DND-41 (cell line): ENCODE measurements at places on chromosomes 12 and 14.

- H3K27ac ChIP-seq: no peak overlapping the region
- no peaks in the 10 kb centered on the region for H3K36me3 ChIP-seq
- no peak for DNase-seq
- no peak overlapping the region for H3K4me3 ChIP-seq
- no peaks in the 10 kb centered on the region for H3K27me3 ChIP-seq
- H3K4me1 ChIP-seq: no peaks in the 10 kb centered on the region
These were observed 437.0 kb downstream of the FSCB start for GRCh38 chr14:44070046-44070445.

DNA sequence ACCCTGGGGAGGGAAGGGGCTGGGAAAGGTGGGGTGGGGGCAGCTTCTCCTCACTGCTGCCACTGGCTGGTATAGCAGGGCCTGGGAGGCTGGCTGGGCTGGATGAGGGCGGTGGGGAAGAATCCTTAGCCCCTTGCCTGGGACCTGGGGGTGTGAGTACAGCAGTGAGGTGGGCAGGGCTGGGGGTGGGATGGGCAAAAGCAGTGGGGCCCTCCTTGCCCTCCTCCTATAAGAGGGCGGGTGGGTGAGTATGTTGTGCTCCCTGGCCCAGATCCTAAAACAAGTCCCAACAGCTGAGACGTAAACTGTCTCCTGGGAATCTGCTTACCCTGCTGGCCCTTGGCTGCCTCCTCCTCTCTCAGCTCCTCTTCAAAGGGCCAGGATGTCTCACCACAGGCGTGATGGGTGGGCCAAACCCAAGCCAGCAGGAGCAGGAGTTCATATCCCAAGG lies 2.2 kb downstream of the NCKAP5L start:
- no peaks in the 10 kb centered on the region for H3K27me3 ChIP-seq
- no peak for DNase-seq
- H3K36me3 ChIP-seq: peaks cover 9% of the 10 kb centered on the region; the same call in 1 of the 2 replicates
- H3K4me1 ChIP-seq: peaks cover 48% of the 10 kb centered on the region
- no peak overlapping the region for H3K27ac ChIP-seq
- H3K4me3 ChIP-seq: no peak overlapping the region

GRCh38 chr12:27588776-27589175 lies 64.8 kb downstream of the PPFIBP1 start:
- H3K27me3 ChIP-seq: no peaks in the 10 kb centered on the region
- no peak overlapping the region for H3K27ac ChIP-seq
- no peaks in the 10 kb centered on the region for H3K36me3 ChIP-seq
- DNase-seq: no peak

DNA sequence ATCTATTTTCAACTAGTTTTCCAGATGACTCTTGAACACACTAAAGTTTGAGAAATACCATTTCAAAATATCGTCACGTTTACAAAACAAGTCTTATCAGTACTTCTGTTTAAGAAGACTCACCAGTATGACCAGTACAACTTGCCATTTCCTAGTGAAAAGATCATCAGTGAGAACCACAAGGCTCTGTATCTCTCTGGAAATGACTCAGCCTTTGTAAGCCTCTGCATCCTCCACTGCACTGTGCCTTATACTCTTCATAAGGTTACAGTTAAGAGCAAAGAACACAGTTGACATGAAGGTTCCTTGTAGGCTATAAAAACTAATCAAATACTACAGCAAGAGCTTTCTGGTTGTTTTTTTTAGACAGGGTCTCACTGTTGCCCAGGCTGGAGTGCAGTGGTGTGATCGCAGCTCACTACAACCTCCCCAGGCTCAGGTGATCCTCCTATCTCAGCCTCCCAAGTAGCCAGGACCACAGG lies 5.7 kb upstream of the VTI1B start:
- no peak overlapping the region for H3K27ac ChIP-seq
- H3K4me1 ChIP-seq: peaks cover 7% of the 10 kb centered on the region
- no peak for DNase-seq
- H3K4me3 ChIP-seq: no peak overlapping the region
- H3K36me3 ChIP-seq: peaks cover 76% of the 10 kb centered on the region
- H3K27me3 ChIP-seq: no peaks in the 10 kb centered on the region

GRCh38 chr12:19517583-19517982 lies 78.3 kb downstream of the AEBP2 start:
- H3K27me3 ChIP-seq: no peaks in the 10 kb centered on the region
- no peak overlapping the region for H3K27ac ChIP-seq
- H3K4me3 ChIP-seq: no peak overlapping the region
- H3K36me3 ChIP-seq: peaks cover 77% of the 10 kb centered on the region
- no peak for DNase-seq

- no peak overlapping the region for H3K4me3 ChIP-seq
- no peak for DNase-seq
- H3K27me3 ChIP-seq: no peaks in the 10 kb centered on the region
- no peaks in the 10 kb centered on the region for H3K36me3 ChIP-seq
- no peak overlapping the region for H3K27ac ChIP-seq
These were observed 364.2 kb downstream of the GALC start for GRCh38 chr14:87628780-87629179.

DNA sequence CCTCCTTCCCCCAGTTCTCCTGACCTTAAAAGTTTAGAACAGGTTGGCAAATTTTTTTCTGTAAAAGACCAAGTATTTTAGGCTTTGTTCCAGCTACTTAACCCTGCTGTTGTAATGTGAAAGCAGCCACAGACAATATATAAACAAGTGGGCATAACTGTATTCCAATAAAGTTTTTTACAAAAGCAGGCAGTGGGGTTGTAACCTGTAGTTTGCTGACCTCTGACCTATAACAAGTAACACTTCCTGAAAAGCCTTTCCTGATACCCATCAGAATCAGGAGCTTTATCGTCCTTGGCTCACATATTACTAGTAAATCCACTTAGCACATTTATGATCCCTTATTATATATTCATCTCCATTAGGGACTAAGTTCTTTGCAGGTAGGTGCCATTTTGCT lies 13.1 kb upstream of the SMARCC2 start:
- H3K27me3 ChIP-seq: no peaks in the 10 kb centered on the region
- DNase-seq: no peak
- H3K4me3 ChIP-seq: no peak overlapping the region

DNA sequence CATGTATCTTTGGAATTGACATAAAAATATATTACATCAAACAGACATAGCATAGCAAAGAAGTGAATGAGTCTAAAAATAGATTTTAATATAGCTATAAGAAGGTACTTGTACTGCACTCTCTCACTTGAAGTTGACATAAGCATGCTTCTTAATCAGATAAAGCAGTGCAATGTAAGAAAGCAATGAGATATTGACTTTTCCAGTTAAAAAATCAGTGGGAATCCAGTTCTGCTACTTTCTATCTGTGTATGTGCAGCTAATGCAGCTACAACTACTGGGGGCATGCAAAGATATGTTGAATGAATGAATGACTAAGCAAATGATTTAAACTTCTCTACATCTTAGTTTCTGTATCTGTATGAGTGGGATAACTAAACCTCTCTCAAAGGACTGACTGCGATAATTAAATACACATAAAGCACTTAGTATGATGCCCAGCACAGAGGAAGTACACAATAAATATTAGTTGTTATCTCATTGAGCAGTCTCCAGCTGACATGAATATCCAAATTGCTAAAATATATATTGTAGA lies 10.3 kb downstream of the WASHC3 start:
- H3K4me3 ChIP-seq: no peak overlapping the region
- H3K4me1 ChIP-seq: no peaks in the 10 kb centered on the region
- H3K36me3 ChIP-seq: peaks cover 32% of the 10 kb centered on the region
- DNase-seq: no peak
- no peaks in the 10 kb centered on the region for H3K27me3 ChIP-seq
- H3K27ac ChIP-seq: no peak overlapping the region

DNA sequence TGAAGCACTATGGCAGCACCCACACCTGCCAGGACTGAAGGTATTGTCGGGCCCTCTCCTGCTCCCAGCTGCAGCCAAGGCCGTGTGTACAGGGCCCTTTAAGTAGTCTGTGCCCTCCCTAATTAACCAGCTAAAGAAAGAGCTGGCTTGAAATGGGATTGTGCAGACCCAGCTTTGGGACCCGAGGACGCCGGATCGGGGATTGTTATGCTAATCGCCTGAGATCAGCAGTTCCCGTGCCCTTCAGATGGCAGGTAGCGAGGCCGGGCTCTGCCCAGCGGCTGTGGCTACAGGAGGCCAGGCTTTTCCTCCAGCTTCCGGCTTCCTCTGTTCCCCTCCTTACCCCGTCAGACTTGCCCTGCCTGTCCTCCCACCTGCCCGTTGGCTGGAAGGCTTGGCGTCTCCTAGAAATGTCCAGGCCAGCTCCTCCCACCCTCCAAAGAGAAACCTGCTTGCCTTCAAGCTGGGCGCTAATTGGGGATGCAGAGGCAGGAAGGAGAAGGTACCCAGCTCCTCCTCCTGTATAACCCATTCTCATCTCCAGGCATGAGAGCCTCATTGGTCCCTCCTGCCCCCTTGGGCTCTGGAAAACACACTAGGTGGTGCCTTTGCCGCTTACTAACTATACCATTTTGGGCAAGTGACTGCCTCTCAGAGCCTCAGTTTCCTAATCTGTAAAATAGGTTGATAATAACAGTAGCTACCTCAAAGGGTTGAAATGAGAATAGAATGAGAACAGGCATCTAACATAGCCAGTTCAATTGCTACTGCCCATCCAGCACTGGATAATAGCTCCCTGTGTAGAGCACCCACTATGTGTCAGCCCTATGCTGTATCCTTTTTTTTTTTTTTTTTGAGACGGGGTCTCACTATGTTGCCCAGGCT lies 25.8 kb upstream of the MSI1 start:
- DNase-seq: no peak
- H3K27me3 ChIP-seq: no peaks in the 10 kb centered on the region
- no peaks in the 10 kb centered on the region for H3K36me3 ChIP-seq
- H3K4me1 ChIP-seq: no peaks in the 10 kb centered on the region
- no peak overlapping the region for H3K27ac ChIP-seq

DNA sequence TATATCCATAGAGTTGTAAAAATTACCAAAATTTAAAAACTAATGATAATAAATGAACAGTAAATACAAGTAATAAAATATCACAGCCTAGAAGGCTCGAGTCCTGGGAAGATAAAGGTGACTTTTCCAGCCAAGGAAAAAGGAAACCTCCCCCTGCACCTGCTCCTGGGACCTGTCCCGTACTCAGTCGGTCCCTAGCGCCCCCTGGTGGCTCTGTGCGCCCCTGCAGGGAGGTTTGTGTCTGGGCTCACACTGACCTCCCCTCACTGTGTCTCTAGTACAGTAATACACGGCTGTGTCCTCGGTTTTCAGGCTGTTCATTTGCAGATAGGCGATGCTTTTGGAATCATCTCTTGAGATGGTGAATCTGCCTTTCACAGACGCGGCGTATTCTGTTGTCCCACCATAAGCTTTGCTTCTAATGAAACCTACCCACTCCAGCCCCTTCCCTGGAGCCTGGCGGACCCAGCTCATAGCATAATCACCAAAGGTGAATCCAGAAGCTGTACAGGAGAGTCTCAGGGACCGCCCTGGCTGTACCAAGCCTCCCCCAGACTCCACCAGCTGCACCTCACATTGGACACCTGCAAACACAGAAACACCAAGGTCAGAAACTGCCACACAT lies 1030.4 kb downstream of the TMEM121 start:
- peak; percentile 89 for DNase-seq
- H3K4me3 ChIP-seq: no peak overlapping the region
- H3K27me3 ChIP-seq: no peaks in the 10 kb centered on the region

DNA sequence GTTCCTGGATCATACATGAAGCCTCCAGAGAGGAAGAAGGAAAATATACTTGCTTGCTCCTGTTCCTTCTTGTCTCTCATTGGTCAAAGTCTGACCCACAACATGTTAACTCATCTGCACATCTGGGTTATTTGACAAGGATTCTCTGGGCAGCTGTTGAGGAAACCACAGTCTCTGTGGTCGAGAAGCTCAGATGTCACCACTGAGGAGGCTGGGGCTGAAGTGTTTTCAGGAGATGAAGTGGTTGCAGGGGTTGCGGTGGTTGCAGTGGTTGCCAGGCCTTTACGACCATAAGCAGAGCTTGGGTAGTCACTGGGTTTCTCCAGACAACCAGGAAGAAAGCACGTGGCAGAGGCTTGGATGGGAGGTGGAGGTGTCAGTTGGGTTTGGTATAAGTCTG lies 265.0 kb upstream of the LRIG3 start:
- DNase-seq: no peak
- H3K27me3 ChIP-seq: no peaks in the 10 kb centered on the region
- H3K27ac ChIP-seq: no peak overlapping the region
- H3K4me3 ChIP-seq: no peak overlapping the region
- H3K4me1 ChIP-seq: no peaks in the 10 kb centered on the region

- H3K27me3 ChIP-seq: no peaks in the 10 kb centered on the region
- H3K36me3 ChIP-seq: no peaks in the 10 kb centered on the region
- H3K4me1 ChIP-seq: no peaks in the 10 kb centered on the region
- H3K27ac ChIP-seq: no peak overlapping the region
These were observed 69.4 kb upstream of the NUDT4 start for GRCh38 chr12:93308281-93308680.

DNA sequence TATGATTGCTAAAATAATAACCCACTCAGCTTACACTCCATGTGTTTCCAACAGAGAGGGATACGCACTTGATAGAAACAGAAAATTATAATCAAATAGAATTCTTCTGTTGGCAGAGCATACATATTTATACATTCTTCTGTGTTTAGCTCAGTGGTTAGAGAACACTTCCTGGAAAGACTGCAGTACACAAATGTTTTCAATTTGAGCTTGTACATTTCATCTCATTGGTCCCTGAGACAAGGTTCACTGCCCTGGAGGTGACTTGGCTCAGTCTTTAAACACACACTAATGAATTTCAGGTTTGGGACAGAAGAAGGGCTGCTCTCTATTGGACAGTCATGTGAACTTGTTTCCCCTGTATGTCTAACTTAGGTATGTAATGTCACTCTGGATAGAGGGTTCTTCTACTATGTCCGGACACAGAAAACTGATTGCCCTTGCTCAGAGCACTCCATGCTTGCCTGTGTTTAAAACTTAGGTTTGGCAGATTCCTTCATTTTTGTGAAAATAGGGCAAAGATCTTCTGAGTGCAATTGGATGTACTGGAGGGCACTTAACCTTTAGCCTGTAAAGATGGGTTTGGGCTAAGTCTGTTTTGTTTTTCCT lies 22.9 kb downstream of the PROX2 start:
- H3K27ac ChIP-seq: no peak overlapping the region
- no peak for DNase-seq
- no peaks in the 10 kb centered on the region for H3K4me1 ChIP-seq
- no peak overlapping the region for H3K4me3 ChIP-seq
- H3K36me3 ChIP-seq: peaks cover 8% of the 10 kb centered on the region; the same call in 1 of the 2 replicates
- H3K27me3 ChIP-seq: no peaks in the 10 kb centered on the region

GRCh38 chr12:71393625-71394024 lies 46.0 kb upstream of the LGR5 start:
- H3K4me3 ChIP-seq: no peak overlapping the region
- no peak overlapping the region for H3K27ac ChIP-seq
- H3K4me1 ChIP-seq: no peaks in the 10 kb centered on the region

GRCh38 chr14:61041704-61042103 lies 60.7 kb downstream of the SLC38A6 start:
- DNase-seq: no peak
- H3K27ac ChIP-seq: no peak overlapping the region
- H3K36me3 ChIP-seq: no peaks in the 10 kb centered on the region
- H3K27me3 ChIP-seq: no peaks in the 10 kb centered on the region
- no peaks in the 10 kb centered on the region for H3K4me1 ChIP-seq
